Cardiac muscle cell (in vitro differentiated cells and primary cell): ENCODE measurements at places on chromosomes 12 and 14. TPM values are rescaled to one million over a fixed set of nuclear protein-coding genes. Genes with fewer than 3 reads are reported as not detected.

GRCh38 chr12:1591034-1591433, 3.3 kb downstream of the FBXL14 start:
- no peaks in the 10 kb centered on the region for H3K36me3 ChIP-seq
- no peaks in the 10 kb centered on the region for H3K27me3 ChIP-seq
- no peak for DNase-seq
- H3K4me1 ChIP-seq: peaks cover 59% of the 10 kb centered on the region

DNA sequence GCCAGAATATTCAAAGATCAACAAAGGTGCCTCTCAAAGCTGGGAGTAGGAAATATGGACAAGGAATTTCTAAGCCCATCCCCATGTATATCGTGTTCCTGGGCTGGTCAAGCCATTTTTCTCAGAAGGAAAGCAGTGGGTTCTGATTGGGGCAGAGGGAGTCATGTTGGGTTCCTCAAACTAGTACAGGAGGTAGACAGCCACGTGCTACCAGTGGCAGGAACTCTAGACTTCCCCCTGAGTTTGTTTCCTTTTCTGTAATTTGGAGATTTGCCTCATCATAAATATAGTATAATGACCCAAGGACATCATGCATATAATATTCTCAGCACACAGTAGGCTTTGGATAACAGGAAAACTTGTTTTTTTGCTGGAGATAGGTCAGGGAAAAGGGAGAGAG, 16.4 kb upstream of the PLEKHH1 start:
- no peak for DNase-seq
- no peak overlapping the region for H3K27ac ChIP-seq
- H3K4me3 ChIP-seq: no peak overlapping the region
- H3K36me3 ChIP-seq: no peaks in the 10 kb centered on the region
- H3K4me1 ChIP-seq: no peaks in the 10 kb centered on the region

DNA sequence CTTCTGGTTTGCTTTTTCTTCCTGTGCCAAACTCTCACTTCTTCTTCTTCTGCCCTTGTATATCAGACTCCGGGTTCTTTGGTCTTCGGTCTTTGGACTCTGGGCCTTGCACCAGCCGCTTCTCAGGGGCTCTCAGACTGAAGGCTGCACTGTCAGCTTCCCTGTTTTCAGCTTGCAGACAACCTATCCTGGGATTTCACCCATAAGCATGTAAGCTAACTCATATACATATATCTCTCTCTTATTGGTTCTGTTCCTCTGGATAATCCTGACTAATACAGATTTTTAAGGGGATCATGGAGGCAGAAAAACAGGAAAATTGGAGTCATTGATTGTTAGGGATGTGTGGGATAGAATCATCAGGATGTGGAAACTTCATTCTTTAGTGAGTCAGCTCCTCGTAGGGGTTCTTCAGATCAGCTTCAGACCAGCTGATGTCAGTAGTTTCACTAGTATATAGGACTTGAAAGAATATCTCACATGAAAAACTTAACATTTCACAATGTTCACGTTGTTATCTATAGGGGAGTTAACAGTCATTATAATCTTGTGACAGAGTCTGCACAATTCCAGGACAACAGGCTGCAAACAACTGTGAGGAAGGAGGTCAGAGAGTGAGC, 102.9 kb downstream of the RASSF9 start:
- H3K36me3 ChIP-seq: no peaks in the 10 kb centered on the region
- no peak overlapping the region for H3K4me3 ChIP-seq
- no peaks in the 10 kb centered on the region for H3K4me1 ChIP-seq
- peak; percentile 62 for DNase-seq
- H3K27ac ChIP-seq: no peak overlapping the region
- no peaks in the 10 kb centered on the region for H3K27me3 ChIP-seq

DNA sequence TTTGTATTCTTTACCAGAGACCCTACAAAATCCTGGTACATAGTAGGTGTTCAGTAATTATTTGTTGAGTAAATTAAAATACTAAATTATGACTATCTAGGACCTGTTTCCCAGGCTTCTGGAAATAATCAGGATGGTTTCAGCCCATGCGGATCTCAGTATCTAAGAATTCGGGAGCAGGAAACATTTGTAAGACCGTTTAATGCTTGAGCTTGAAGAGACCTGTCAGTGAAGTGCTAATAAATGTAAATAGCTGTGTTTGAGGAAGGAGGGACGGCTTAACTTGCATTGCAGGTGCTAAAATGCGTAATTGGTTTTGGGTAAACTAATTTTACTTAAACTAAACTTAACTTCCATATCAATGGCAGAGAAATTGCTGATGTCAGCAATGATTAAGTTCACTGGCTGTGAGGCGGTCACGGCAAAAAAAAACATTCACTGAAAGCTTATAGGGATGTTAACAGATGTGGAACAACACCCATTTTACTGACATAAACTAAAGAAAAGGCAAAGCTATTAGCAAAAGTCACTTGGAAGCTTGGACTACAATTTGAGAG, 28.6 kb upstream of the AEBP2 start:
- no peak overlapping the region for H3K4me3 ChIP-seq
- H3K4me1 ChIP-seq: peaks cover 5% of the 10 kb centered on the region
- H3K27ac ChIP-seq: no peak overlapping the region
- H3K36me3 ChIP-seq: no peaks in the 10 kb centered on the region
- H3K27me3 ChIP-seq: no peaks in the 10 kb centered on the region
- DNase-seq: no peak

Gene HHIPL1
- polyA plus RNA-seq: 1.1 and 1.2 TPM in 2 replicates

Gene IRAK3
- 0.11 and 0.35 TPM in 2 replicates for polyA plus RNA-seq

Gene GPR65
- polyA plus RNA-seq: not detected in 2 replicates
